ENCODE measurements at places on chromosomes 4 and X. TPM values are rescaled to one million over a fixed set of nuclear protein-coding genes. Genes with fewer than 3 reads are reported as not detected.

GRCh38 chr4:178306565-178306964, 864.3 kb upstream of the AGA start:
- no peak overlapping the region for H3K27ac ChIP-seq
- DNase-seq = no peak
- no peak overlapping the region for H3K4me3 ChIP-seq
- no peaks in the 10 kb centered on the region for H3K27me3 ChIP-seq
- no peaks in the 10 kb centered on the region for H3K4me1 ChIP-seq
- H3K36me3 ChIP-seq = no peaks in the 10 kb centered on the region

MAGEC2 gene
- not detected for total RNA-seq

ACSL4 gene
- 23.7 TPM for total RNA-seq

- H3K4me1 ChIP-seq = peaks cover 37% of the 10 kb centered on the region
- no peaks in the 10 kb centered on the region for H3K27me3 ChIP-seq
- DNase-seq = peak; percentile 91
These were observed 25.5 kb downstream of the INTS12 start for GRCh38 chr4:105683038-105683437.

DNA sequence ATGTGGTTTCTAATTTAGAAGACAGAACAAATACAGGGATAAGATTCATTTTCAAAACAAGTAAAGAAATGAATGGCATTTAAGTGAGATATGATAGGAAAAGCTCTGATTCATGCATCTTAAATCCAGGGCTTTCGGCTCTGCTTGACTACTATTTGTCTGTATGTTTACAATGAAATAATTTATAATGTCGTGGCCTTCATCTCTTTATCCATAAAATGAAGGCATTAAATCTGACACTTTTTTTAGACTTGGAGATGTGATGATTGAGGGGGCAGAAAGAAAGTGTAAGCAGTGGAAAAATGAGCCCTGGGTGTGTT, 115.7 kb upstream of the KIT start:
- no peaks in the 10 kb centered on the region for H3K36me3 ChIP-seq
- H3K4me3 ChIP-seq = no peak overlapping the region
- DNase-seq = no peak
- no peak overlapping the region for H3K27ac ChIP-seq
- no peaks in the 10 kb centered on the region for H3K4me1 ChIP-seq

- no peak overlapping the region for H3K4me3 ChIP-seq
- peaks cover 6% of the 10 kb centered on the region for H3K27me3 ChIP-seq
- no peaks in the 10 kb centered on the region for H3K36me3 ChIP-seq
- DNase-seq = no peak
These were observed 341.6 kb upstream of the MAOA start for GRCh38 chrX:43314525-43314924.

TENM3 gene
- 1.2 TPM for total RNA-seq

GRCh38 chr4:172951679-172952451, 216.7 kb upstream of the GALNT7 start:
- no peaks in the 10 kb centered on the region for H3K27me3 ChIP-seq
- no peaks in the 10 kb centered on the region for H3K36me3 ChIP-seq
- no peak overlapping the region for H3K27ac ChIP-seq
- no peak for DNase-seq
- H3K4me1 ChIP-seq = no peaks in the 10 kb centered on the region

DNA sequence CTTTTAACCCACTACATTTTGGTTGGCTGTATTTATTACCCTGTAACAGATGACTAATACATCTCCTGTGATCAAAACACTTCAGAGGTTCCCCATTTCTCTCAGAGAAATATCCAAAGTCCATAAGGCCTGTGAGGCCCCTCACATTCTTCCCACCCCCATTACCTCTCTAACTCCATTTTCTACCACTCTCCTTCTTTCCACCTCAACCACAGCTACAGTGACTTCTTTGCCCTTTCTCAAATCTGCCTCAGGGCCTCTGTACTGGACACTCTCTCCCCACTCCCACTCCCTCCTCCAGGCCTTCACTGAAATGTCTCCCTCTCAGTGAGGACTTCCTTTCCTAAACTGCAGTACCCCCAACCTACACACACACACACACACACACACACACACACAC, 8.4 kb upstream of the TMEM144 start:
- no peak overlapping the region for H3K4me3 ChIP-seq
- no peak overlapping the region for H3K27ac ChIP-seq
- H3K4me1 ChIP-seq = no peaks in the 10 kb centered on the region
- H3K36me3 ChIP-seq = no peaks in the 10 kb centered on the region
- H3K27me3 ChIP-seq = no peaks in the 10 kb centered on the region

DNA sequence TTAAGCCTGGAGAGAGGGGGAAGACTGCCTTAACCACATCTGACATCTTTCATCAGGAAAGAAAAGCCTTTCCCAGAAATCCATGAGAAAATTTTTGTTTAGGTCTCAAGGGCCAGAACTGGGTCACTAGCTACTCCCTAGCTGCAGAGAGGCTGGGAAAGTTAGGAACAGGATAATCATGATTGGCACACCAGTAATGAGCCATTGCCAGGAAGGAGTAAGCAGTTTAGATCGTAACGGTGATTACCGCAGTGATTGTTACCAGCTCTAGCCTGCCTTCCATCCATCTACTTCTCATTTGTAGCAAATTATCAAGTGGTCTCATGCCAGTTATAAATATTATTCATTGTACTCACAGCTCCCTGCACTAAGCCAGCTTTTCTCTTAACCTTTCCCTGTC, 22.7 kb upstream of the STX18 start:
- H3K4me3 ChIP-seq = no peak overlapping the region
- no peaks in the 10 kb centered on the region for H3K4me1 ChIP-seq
- no peaks in the 10 kb centered on the region for H3K36me3 ChIP-seq

- no peaks in the 10 kb centered on the region for H3K36me3 ChIP-seq
- H3K27me3 ChIP-seq = no peaks in the 10 kb centered on the region
- no peaks in the 10 kb centered on the region for H3K4me1 ChIP-seq
- no peak overlapping the region for H3K27ac ChIP-seq
These were observed 241.7 kb upstream of the SPOCK3 start for GRCh38 chr4:167475951-167476350.

CLNK gene
- total RNA-seq = not detected

- DNase-seq = no peak
- no peaks in the 10 kb centered on the region for H3K4me1 ChIP-seq
- H3K27ac ChIP-seq = no peak overlapping the region
- H3K36me3 ChIP-seq = no peaks in the 10 kb centered on the region
These were observed 10.3 kb downstream of the OCIAD1 start for GRCh38 chr4:48841045-48841827.

ABRAXAS1 gene
- total RNA-seq = 5.1 TPM

GRCh38 chrX:21733705-21734104, 24.2 kb downstream of the SMPX start:
- H3K4me1 ChIP-seq = no peaks in the 10 kb centered on the region
- H3K4me3 ChIP-seq = no peak overlapping the region
- H3K36me3 ChIP-seq = no peaks in the 10 kb centered on the region
- no peaks in the 10 kb centered on the region for H3K27me3 ChIP-seq
- DNase-seq = no peak

CTAG1B gene
- not detected for total RNA-seq

NAA11 gene
- not detected for total RNA-seq

DNA sequence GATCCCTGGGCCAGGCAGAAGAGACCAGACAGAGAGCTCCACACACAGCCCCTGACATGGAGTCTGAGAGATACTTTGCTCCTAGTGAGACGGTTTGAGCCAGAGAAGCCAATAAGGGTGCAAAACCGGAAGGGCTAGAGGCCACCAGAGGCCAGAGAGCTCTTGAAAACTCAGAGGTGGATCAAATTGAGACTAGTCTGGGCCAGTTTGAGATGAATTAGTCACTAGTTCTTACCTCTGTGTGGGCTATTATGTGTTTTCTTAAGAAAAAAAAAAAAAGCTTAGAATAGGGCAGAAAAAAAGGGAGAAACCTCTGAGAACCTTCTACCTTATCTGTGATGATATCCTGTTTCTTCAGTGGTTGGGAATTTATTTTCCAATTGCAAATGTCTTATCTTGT, 110.4 kb upstream of the EDNRA start:
- no peaks in the 10 kb centered on the region for H3K36me3 ChIP-seq
- H3K27me3 ChIP-seq = no peaks in the 10 kb centered on the region
- H3K27ac ChIP-seq = no peak overlapping the region
- no peak overlapping the region for H3K4me3 ChIP-seq

ALB gene
- total RNA-seq = 1,006 TPM

- peak overlapping the region; percentile 33 for H3K4me3 ChIP-seq
- H3K27me3 ChIP-seq = no peaks in the 10 kb centered on the region
- H3K4me1 ChIP-seq = no peaks in the 10 kb centered on the region
- H3K27ac ChIP-seq = no peak overlapping the region
- DNase-seq = no peak
- no peaks in the 10 kb centered on the region for H3K36me3 ChIP-seq
These were observed 1.0 kb downstream of the SNX12 start for GRCh38 chrX:71067089-71067488.

DNA sequence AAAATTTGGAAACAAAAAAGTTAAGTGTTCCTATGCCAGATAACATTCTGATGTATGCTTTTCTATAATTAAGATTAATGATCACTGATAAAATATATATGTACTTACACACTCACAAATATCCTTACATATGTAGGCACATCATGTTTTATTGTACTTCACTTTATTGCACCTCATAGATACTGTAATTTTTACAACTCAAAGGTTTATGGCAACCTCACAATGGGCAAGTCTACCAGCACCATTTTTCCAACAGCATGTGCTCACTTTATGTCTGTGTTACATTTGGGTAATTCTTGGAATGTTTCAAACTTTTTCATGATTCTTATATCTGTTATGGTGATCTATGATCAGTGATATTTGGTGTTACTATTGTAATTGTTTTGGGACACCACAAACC, 57.8 kb upstream of the GPRIN3 start:
- DNase-seq = no peak
- no peak overlapping the region for H3K27ac ChIP-seq
- no peaks in the 10 kb centered on the region for H3K36me3 ChIP-seq
- no peak overlapping the region for H3K4me3 ChIP-seq

DNA sequence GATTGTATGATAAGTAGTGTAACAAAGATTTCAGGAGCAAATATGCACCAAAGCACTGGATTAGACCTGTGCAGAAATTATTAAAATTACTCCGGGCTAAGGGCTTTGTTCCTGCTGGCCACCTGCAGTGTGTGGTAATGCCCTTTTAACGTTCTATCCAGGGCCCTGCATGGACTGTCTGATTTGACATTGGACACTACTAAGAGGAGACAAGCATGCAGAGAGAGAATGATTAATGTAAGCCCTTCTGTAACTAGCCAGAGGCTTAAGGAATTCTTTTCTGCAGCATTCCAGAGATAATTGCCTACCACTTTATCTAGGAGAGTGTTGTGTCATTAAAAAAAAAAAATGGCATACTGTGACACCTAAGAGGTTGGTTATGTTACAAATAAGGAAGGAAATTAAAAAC, 117.0 kb downstream of the PCDH7 start:
- H3K27ac ChIP-seq = no peak overlapping the region
- H3K4me3 ChIP-seq = no peak overlapping the region
- H3K27me3 ChIP-seq = peaks cover 4% of the 10 kb centered on the region
- H3K36me3 ChIP-seq = no peaks in the 10 kb centered on the region
- H3K4me1 ChIP-seq = no peaks in the 10 kb centered on the region

- H3K27me3 ChIP-seq = no peaks in the 10 kb centered on the region
- H3K4me3 ChIP-seq = no peak overlapping the region
- no peak for DNase-seq
- no peak overlapping the region for H3K27ac ChIP-seq
These were observed 51.7 kb upstream of the SLC10A4 start for GRCh38 chr4:48431401-48431800.

DNA sequence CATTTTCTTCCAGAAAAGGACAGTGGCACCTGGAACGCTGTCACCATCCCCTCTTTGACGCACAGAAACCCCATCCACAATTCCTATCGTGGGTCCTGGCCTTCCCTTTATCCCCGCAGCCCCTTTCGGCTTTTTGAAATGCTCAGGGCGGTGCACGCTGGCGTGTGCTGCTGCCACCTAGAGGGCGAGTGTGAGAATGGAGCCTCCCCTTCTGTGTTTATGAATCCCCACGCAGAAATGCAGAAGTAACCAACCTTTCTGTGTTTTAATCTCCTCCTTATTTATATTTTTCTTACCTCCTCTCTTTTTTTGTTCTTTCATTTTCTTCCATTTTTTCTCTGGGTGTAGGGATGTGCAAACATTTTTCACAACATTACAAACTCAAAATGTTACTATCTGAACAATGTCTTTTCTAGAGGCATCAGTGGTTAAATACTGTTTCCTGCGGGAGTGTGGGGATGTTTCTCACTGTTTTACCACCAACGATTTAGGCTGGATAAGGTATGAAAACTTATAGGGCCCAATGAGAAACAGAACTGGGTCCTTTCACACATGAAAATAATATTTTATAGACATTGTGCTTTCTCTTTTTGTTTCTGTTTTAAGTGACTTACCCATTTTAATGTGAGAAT, 50.0 kb downstream of the TMA16 start:
- H3K27ac ChIP-seq = no peak overlapping the region
- DNase-seq = peak; percentile 43
- no peaks in the 10 kb centered on the region for H3K27me3 ChIP-seq
- H3K4me3 ChIP-seq = no peak overlapping the region
- H3K4me1 ChIP-seq = no peaks in the 10 kb centered on the region
- no peaks in the 10 kb centered on the region for H3K36me3 ChIP-seq

DNA sequence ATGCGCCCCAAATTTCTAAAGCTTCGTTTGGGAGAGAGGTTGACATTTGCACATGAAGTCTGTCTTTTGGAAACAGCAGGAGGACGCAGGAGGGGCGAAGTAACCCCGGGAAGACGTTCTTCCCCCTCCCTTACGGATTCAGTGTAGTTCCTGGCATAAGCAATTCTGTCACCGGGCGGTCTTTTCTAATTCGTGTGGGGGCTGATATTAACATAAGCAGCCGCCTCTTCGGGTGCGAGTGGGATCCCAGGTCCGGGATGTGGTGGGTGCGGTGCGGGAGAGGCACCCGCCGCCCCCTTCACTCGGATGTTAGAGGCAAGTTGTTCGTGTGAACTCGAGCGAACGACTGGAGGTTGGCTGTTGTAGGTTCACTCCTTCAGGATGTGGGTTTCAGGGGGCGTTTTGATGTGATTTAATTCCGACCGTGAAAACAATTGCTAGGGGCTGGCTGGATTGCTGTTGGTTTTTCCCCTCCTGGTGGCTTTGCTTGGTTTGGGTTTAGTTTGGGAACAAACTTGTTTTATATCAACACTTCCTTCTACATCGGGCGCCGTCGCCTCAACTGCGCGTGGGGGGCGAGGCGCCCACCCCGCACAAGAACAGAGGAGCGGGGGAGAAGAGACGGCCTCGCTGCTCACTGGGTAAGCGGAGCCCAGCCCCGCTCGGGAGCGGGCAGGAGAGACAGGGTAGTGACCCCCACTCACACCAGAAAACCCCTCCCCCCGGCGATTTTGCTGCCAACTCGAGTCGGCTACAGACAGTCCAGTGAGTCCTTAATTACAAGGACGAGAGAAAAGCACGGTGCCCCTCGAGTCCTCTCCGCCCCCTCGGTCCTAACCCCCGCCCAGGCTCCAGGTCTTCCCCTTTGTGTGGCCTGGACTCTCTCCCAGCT, 2.9 kb upstream of the LEF1 start:
- DNase-seq = peak; percentile 15
- peaks cover 10% of the 10 kb centered on the region for H3K27me3 ChIP-seq
- H3K27ac ChIP-seq = no peak overlapping the region
- peaks cover 5% of the 10 kb centered on the region for H3K4me1 ChIP-seq

NDST3 gene
- not detected for total RNA-seq

Measured in pancreas (tissue), 10 donors.